Fibroblast of gingiva (primary cell): ENCODE measurements at places on chromosomes 7 and 10.
A peak's percentile ranks its signal among the peaks of the same experiment; 100 is the strongest.

DNA sequence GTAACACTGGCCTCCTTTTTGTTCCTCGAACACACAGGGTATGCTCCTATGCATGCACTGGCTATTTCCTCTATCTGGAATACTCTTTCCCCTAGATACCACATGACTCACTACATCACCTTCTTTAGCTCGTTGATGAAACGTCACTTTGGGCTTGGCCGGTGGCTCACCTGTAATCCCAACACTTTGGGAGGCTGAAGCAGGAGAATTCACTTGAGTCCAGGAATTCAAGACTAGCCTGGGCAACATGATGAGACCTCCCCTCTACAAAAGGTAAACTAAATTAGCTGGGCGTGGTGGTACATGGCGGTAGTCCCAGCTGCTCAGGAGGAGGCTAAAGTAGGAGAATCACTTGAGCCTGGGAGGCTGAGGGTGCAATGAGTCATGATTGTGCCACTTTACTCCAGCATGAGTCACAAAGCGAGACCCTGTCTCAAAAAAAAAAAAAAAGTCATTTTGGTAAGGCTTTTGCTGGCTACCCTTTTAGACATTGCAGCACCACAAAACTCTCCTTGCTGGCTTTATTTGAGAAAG is 14.5 kb downstream of the ANKIB1 start:
- no peak for DNase-seq

GRCh38 chr7:146255609-146256008 is 139.0 kb downstream of the CNTNAP2 start:
- DNase-seq: no peak

- DNase-seq: no peak
Measured at GRCh38 chr7:77413128-77413527, 3.0 kb downstream of the GSAP start.

DNA sequence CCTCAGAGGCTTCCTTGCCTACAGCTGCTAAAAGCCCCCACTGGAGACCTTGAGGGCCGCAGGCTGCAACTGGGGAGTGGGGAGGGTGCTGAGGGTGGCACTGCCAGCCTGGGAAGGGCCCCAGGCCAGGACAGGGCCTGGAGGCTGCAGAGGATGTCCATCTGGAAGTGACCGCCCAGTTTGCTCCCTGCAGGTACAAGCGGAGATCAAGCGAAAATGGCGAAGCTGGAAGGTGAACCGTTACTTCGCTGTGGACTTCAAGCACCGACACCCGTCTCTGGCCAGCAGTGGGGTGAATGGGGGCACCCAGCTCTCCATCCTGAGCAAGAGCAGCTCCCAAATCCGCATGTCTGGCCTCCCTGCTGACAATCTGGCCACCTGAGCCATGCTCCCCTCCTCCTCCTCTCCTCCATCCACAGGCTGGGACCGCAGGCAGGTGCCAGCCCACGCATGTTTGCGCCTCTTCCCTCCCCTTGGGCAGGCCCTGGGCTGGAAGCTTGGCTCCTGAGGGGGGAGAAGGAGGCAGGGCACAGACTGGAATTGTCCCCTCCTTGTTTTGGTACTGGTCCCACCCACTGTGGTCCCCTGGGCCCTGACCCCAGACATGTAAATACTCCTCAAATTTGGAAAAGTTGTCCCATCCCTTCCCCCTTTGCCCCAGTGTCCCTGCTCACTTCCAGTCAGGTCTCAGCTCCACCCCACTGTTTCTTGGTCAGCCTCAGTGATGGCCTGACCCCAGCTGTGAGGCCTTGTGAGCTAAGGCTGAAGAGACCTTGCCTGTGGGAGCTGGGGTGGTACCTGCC is 54.4 kb downstream of the ADCYAP1R1 start:
- no peak for DNase-seq

- DNase-seq: no peak
Measured at GRCh38 chr7:105126436-105126975, 112.5 kb downstream of the KMT2E start.

GRCh38 chr7:36469236-36469635 is 79.6 kb downstream of the ANLN start:
- DNase-seq: no peak

GRCh38 chr10:100551196-100551595 is 15.5 kb downstream of the HIF1AN start:
- DNase-seq: no peak

- DNase-seq: no peak
Measured at GRCh38 chr10:103799341-103799740, 56.0 kb downstream of the SH3PXD2A start.

DNA sequence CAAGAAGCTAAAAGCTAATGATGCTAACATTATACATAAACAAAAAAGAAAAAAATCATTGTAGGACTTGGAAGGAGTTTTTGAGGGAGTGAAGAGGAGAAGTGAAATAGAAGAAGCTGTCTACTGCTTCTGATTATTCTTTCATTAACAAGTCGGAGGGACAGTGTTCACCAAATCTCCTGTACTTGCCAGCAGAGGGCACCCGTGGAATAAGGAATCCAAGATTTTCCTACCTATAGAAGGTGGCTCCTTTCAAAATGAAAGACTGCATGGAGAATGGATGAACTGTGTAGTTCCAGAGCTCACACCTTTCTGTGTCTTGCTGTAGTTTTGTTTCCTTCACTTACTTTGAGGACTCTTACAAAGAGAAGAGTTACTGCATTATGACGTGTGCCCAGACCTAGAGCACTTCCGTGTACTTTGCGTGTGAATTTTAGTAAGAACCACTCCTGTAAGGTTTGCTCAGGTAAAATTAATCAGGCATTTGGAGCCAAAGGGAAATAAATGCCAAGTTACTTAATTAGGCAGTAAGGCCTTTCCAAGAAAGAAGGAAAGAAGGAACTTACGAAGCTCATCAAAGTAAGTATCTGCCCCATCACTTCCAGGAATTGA is 145.1 kb downstream of the SEMA3D start:
- DNase-seq: peak; percentile 53

DNA sequence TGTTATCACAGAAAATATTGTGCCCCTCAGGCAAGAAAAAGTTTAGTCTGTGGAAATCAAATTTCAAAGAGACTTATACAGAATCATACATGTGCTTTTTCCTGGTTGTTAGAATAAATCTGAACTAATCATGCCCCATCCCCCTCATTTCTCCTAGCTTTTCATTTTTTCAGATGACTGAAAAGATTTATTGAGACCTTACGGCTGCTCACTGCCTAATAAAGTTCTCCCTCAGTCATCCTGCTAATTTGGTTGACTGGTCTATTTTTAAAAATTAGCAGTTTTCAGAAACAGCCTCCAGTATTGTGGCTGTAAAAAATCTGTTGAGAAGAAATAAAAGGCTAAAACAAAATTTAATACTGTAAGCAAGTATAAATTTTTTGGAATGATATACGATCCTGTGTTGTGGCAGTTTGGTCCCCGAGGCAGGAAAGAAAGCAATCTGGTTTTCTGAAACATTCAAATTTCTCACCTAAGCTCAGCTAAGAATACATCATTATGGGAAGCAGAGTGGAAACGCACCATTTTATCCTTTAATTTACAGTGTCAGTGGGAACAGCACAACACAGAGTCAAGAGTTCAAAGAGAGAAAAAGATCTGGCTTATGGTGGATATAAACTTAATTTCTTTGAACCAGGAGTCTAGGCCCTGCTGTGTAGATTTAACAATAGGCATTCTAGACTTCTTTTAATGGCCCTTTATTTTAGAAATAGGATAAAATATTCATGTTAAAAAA is 144.4 kb downstream of the KCND2 start:
- DNase-seq: no peak

DNA sequence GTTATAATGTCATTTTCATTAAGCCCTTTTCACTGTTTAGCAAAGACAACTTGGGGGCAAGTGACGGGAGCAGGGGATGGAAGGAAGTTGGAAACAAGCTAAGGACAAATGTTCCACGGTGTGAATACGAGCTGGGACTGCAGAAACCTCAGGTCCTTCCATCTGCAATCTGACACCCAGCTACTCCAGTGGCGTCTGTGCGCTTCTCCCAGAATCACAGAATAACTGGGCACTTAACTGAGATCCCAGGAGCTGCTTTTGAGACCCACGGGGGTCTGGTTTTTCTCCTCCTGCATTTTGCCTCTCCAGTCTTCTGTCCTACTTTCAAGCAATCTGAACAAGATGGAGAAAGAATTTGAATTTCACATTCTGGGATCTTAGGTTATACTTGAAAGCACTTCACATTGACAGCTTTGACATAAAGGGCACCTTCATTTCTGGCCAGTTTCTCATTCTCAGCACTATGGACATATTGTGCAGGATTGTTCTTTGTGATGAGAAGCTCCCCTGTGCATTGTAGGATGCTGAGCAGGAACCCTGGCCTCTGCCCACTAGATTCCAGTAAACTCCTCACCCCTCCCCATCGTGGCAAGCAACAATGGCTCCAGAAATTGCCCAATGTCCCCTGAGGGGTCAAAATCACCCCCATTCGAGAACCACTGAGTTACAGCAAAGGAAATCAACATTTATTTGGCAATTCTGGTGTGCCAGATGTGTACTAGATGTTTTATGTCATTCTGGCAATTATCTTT is 194.1 kb downstream of the CACNB2 start:
- peak; percentile 86 for DNase-seq

- no peak for DNase-seq
Measured at GRCh38 chr10:100509241-100509840, 10.3 kb downstream of the SEC31B start.

GRCh38 chr7:25084821-25085220 is 40.2 kb downstream of the CYCS start:
- DNase-seq: no peak

DNA sequence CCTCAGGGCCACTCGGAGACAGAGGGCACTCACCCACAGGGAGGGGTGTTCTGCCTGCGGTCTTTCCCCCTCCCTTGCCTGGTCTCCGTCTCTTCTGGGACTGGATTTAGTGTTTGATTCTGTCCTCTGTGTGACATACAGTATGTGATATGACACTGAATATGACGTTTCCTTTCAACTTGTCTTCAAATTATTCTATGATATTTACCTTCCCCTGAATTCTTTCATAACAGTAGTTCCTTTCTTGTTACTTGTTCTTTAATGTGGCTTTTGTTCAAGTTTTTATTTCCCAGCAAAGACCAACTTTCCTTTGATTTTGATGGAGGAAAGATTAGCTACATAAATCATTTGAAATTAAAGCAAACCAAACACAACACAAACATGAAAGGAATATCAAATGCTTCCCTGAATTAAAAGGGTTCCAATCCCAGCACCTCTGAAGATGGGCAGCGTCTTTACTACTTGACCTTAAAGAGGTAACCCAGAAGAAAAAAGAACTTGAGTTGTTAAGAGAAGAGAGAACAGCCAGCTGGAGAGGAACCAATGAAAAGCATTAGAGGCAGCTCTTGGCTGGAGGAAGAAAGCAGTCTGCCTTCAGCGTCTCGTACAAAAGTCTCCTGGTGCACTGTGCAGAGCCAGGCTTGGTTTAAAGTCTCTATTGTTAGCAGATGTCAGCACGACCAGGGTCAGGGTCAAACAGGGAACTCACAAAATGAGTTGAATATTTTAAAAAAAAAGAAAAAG is 18.3 kb upstream of the RHEB start:
- peak; percentile 46 for DNase-seq

GRCh38 chr10:125025341-125025740 is 83.4 kb downstream of the ZRANB1 start:
- DNase-seq: peak; percentile 38

DNA sequence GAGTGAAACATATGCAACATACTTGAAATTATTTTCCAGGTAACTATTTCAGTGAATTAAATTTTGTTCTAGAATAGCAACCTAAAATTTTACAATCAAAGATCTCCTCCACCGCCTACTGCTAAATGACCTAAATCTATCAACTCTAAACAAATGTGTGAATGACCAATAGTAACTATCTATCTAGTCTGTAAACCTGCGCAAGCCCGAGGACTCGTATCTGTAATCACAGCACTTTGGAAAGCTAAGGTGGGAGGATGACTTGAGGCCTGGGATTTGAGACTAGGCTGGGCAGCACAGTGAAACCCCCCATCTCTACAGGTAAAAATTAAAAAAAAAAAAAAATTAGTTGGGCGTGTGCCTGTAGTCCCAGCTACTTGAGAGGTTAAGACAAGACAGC is 83.0 kb downstream of the NEBL start:
- DNase-seq: no peak

- DNase-seq: no peak
Measured at GRCh38 chr10:18615618-18616017, 35.8 kb downstream of the NSUN6 start.

GRCh38 chr10:110363572-110364411 is 59.1 kb upstream of the SMNDC1 start:
- DNase-seq: no peak

GRCh38 chr7:156167417-156167807 is 355.1 kb upstream of the SHH start:
- no peak for DNase-seq

DNA sequence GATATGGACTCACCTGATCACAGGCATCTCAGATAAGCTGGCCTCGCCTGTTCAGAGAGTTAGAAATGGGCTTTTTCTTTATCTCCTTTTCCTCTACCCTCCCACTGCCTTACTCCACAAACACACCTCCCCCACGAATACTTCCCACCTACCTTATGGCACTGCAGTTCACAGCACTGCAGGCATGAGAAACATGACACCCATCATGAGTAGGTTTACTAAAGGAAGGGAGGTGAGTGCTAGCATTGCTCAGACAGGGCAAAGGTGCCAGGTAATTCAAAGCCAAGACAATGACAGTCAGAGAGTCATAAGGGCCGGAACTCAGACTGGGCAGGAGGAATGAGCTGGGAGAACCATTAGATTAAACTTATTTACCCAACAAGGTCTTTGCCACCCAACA is 220.6 kb downstream of the FAM107B start:
- no peak for DNase-seq

DNA sequence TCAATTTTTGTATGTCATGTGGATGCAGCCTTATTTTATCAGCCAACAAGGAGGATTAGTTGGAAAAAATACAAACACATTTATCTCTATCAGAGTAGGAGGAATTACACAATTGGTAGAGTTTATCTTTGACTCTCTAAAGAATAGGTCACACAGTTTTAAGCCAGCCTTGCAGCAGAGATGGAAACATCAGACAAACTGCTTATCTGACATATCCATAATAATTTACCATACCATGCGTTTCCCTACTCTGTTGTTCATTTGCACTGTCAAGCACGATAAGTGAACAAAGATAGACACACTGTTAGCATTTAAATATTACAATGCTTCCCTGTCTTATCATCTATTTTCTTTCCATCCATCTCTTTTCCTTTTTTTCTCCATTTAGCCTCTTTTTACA is 283.7 kb upstream of the SMIM30 start:
- no peak for DNase-seq

- DNase-seq: peak; percentile 96
Measured at GRCh38 chr7:130891254-130892094, 157.5 kb upstream of the KLF14 start.

DNA sequence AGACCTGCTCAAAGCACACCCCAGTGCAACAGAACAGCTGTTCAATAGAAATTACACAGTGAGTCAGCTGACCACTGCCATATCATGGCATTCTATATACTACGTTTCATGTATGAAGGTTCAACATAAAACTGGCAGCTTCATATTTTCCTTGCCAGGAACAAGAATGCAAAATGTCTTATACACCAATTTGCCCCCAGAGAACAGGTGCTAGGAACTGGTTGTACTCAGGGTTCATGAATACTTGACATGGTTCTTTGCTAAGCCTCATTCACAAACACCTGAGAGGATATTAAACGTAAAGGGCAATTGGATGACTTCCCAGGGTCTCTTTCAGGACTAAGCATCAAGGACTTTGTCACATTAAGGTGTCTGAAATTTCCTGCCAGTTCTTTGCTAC is 6.9 kb downstream of the MYOF start:
- no peak for DNase-seq

- no peak for DNase-seq
Measured at GRCh38 chr10:70317272-70317942, 33.6 kb upstream of the NPFFR1 start.
